Activated B cell treated with CpG ODN at 0.5 μM for 24 hours (primary cell): ENCODE measurements at places on chromosomes 1 and 21. TPM values are rescaled to one million over a fixed set of nuclear protein-coding genes. Genes with fewer than 3 reads are reported as not detected.

DNA sequence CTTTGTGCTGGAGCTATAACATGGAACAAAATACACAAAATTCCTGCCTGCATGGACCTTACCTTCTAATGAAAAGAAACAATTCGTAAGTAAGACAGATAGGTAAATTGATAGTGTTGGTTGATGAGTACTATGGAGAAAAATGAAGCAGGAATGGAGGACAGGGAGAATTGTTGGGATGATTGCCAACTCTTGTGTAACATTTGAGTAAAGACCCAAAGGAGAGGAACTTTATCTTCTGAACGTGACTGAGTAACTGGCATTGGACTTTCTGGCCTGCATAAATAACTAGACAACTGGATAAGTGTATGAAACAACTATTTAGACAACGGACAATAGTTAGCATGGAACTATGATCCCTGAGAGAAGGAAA lies 6.8 kb upstream of the EFCAB14 start:
- no peaks in the 10 kb centered on the region for H3K4me1 ChIP-seq
- no peak overlapping the region for H3K4me3 ChIP-seq
- peaks cover 36% of the 10 kb centered on the region for H3K27me3 ChIP-seq
- no peak for DNase-seq
- no peaks in the 10 kb centered on the region for H3K36me3 ChIP-seq
- H3K27ac ChIP-seq = no peak overlapping the region

GRCh38 chr1:55868026-55868425 lies 652.9 kb upstream of the USP24 start:
- H3K4me3 ChIP-seq = no peak overlapping the region
- H3K27ac ChIP-seq = no peak overlapping the region
- no peak for DNase-seq
- peaks cover 4% of the 10 kb centered on the region for H3K27me3 ChIP-seq

DNA sequence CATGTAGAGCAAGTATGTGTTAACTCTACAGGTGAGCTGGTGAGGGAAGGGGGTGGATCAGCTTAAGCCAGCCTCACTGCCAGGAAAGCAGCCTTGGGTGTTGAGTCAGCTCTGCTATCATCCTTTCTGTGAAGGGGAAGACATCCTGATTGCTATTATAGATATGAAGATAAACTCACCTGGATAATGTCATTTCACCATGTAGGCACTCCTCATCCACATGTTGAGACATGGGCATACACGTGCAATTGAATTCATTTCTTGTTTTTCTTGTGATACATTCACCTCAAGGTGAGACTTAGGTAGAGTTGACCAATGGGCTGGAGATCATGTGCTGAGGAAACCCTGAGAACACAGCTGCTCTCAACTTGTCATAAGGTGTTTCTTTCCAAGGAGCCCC lies 136.9 kb downstream of the CACNA1E start:
- no peaks in the 10 kb centered on the region for H3K4me1 ChIP-seq
- no peaks in the 10 kb centered on the region for H3K36me3 ChIP-seq

- no peaks in the 10 kb centered on the region for H3K4me1 ChIP-seq
- no peaks in the 10 kb centered on the region for H3K27me3 ChIP-seq
- no peak for DNase-seq
- no peak overlapping the region for H3K4me3 ChIP-seq
- H3K36me3 ChIP-seq = peaks cover 96% of the 10 kb centered on the region
Observed at GRCh38 chr1:43430831-43431230, 22.9 kb downstream of the HYI start.

TCHH gene
- not detected in 2 replicates for total RNA-seq

GUCA2A gene
- total RNA-seq = not detected in 2 replicates

DNA sequence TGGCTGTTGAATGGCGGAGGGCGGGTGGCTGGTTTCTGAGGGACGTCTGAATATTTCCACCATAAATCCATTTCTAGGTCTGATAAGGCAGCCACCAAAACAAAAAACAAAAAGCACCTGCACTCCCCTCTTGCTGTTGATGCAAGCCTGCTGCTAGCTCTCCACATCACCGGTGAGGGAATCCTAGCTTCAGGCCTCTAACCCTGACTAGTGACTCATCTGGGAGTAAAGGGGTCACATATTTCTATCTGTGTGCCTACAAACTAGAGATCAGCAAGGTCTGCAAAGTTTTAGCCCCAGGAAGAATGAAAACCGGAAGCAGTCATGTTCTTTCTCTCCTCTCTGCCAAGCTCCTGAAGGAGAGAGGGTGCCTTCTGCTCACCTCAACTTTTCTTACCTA lies 10.3 kb upstream of the ERMAP start:
- no peak overlapping the region for H3K27ac ChIP-seq
- no peak overlapping the region for H3K4me3 ChIP-seq
- no peaks in the 10 kb centered on the region for H3K27me3 ChIP-seq
- no peak for DNase-seq
- peaks cover 46% of the 10 kb centered on the region for H3K36me3 ChIP-seq

MAEL gene
- total RNA-seq = not detected in 2 replicates

- H3K4me1 ChIP-seq = no peaks in the 10 kb centered on the region
- no peaks in the 10 kb centered on the region for H3K36me3 ChIP-seq
- no peak overlapping the region for H3K4me3 ChIP-seq
- no peaks in the 10 kb centered on the region for H3K27me3 ChIP-seq
- no peak overlapping the region for H3K27ac ChIP-seq
- DNase-seq = no peak
Observed at GRCh38 chr1:218365226-218365999, 20.3 kb downstream of the TGFB2 start.

DR1 gene
- total RNA-seq = 62.3 and 62.9 TPM in 2 replicates

KRTAP10-11 gene
- total RNA-seq = not detected in 2 replicates

DNA sequence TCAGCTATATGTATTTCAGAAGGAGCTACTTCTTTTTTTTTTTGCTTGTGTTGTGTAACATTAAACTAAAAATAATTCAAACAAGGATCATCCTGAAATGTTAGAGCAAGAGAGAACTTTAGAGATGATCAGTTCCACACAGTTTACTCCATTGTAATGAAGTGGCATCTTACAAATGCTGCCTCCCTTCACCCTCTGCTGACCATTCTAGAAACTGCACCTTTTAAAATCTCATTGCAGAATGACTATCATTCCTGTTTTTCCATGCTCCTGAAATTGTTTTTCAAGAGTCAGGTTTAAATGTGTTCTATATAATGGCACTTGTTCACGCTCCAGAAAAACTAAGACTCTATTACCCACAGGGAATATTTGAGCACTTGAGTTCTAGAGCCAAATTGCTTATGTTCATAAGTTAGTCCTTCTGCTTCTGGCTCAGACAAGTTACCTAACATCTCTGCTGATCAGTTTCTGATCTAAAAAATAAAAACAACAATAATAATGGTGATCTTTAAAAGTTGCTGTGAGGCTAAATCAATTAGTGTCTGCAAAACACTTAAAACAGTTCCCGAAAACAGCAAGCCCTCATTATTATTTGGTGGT lies 21.5 kb upstream of the SLC44A5 start:
- no peak for DNase-seq
- peaks cover 9% of the 10 kb centered on the region for H3K27me3 ChIP-seq
- H3K4me3 ChIP-seq = no peak overlapping the region
- no peaks in the 10 kb centered on the region for H3K4me1 ChIP-seq
- H3K27ac ChIP-seq = no peak overlapping the region

DNA sequence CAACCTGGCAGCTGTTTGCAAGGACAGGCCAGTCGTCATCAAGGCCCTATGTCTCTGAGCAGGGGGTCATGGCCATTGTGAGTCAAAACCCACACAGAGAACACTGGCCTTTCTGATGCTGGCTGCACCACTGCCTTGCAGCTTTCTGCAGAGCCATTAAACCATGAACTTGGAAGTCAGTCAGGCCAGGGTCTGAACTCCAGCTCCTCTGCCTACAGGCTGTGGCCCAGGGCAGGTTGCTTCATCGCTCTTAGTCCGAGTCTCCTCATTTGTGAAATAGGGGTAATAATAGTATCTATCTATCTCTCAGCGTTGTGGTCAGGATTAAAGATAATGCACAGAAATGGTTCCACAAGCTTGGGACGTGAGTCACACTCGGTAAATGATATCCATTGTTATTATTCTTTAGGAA lies 35.8 kb upstream of the HIVEP3 start:
- DNase-seq = no peak
- no peak overlapping the region for H3K4me3 ChIP-seq
- no peaks in the 10 kb centered on the region for H3K4me1 ChIP-seq
- H3K27ac ChIP-seq = no peak overlapping the region

DNA sequence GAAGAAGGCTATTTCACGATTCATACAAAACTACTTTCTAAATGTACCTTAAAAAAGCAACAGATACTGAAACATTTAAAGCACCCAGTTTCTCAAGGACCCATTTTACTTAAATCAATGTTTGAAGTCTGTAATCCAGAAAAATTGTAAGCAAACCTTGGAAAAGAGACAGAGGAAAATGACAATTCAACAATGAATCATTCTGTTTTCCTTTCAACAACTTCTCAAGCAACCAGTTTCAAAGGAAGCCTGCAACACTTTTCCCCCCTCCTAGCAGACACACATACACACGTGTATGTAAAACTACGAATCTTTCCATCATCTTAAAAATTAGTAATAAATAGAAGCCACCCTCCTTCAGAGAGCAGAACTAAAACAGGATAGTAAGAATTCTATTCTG lies 1.2 kb downstream of the RERE start:
- peaks cover 44% of the 10 kb centered on the region for H3K4me1 ChIP-seq
- no peaks in the 10 kb centered on the region for H3K27me3 ChIP-seq
- H3K27ac ChIP-seq = peak overlapping the region; percentile 96
- peak overlapping the region; percentile 94 for H3K4me3 ChIP-seq
- H3K36me3 ChIP-seq = peaks cover 9% of the 10 kb centered on the region

TRIM46 gene
- 1.2 and 1.9 TPM in 2 replicates for total RNA-seq

GNG12 gene
- total RNA-seq = not detected in 2 replicates

CHI3L1 gene
- total RNA-seq = 0.38 TPM in 1 of 2 replicates, not detected in the other

DNA sequence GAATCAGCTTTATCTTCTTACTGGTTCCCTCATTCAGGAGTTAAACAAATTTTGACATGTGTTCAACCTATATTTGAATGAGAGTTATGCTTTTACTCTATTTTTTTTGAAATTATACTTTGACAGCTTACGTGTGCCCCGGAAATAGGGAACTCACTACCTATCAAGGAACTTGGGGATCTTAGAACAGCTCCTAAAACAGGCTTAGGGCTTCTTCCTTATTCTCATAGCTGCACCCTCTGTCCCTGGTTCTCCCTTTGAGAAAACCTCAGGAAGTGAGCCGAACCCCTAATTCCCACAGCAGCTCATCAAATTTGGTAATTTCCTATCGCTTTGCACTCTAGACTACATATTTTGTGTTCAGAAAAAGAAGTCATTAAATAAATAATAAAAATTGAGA lies 81.2 kb upstream of the RUNX3 start:
- H3K27me3 ChIP-seq = no peaks in the 10 kb centered on the region
- no peak for DNase-seq
- H3K36me3 ChIP-seq = no peaks in the 10 kb centered on the region
- H3K4me1 ChIP-seq = peaks cover 2% of the 10 kb centered on the region
- no peak overlapping the region for H3K4me3 ChIP-seq
- no peak overlapping the region for H3K27ac ChIP-seq

CD1B gene
- not detected in 2 replicates for total RNA-seq

DNA sequence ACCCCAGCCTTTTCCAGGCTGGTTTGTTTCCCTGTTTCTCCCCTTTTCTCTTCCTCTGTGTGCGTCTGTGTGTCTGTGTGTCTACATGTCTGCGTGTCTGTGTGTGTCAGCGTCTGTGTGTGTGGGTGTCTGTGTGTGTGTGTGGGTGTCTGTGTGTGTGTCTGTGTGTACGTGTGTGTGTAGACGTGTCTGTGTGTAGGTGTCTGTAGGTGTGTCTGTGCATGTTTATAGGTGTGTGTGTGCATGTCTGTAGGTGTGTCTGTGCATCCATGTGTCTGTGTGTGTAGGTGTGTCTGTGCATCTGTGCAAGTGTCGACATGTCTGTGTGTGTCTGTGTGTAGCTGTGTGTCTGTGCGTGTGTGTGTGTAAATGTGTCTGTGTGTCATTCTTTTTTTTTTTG lies 3.3 kb downstream of the TTLL10 start:
- H3K27ac ChIP-seq = no peak overlapping the region
- no peak overlapping the region for H3K4me3 ChIP-seq
- peaks cover 29% of the 10 kb centered on the region for H3K4me1 ChIP-seq
- peaks cover 18% of the 10 kb centered on the region for H3K27me3 ChIP-seq
- no peaks in the 10 kb centered on the region for H3K36me3 ChIP-seq
- DNase-seq = no peak

GRCh38 chr1:161159087-161159912 lies at the start of gene USP21:
Gene USP21 (plus strand): TSS chr1:161159500. CDS start chr1:161160641, 1,141 bp downstream.
- H3K27me3 ChIP-seq = no peaks in the 10 kb centered on the region
- peak within 1 kb of the TSS; percentile 93 for H3K4me3 ChIP-seq
- peaks cover 48% of the 10 kb centered on the region for H3K4me1 ChIP-seq
- DNase-seq = peak; percentile 93
- peak within 1 kb of the TSS; percentile 91 for H3K27ac ChIP-seq

DNA sequence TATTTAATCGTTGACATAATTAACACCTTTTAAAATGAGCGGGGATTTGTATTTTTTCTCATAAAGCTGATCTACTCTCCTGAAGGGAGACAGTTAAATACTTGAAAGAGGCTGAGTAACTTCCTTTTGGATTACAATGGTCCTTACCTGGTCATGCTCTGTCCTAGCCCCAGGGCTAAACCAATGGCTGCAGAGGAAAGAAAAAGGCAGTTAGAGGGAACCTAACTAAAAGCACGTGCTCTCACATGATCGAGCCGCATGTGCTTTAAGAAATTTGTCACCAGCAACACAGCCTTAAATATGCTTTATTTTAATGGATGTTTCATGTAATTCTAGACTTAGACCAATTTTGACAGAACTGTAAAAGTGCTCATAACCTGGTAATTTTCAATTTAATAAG lies 132.7 kb downstream of the GPATCH2 start:
- peaks cover 7% of the 10 kb centered on the region for H3K4me1 ChIP-seq
- H3K27ac ChIP-seq = no peak overlapping the region
- H3K4me3 ChIP-seq = no peak overlapping the region
- no peak for DNase-seq

DNA sequence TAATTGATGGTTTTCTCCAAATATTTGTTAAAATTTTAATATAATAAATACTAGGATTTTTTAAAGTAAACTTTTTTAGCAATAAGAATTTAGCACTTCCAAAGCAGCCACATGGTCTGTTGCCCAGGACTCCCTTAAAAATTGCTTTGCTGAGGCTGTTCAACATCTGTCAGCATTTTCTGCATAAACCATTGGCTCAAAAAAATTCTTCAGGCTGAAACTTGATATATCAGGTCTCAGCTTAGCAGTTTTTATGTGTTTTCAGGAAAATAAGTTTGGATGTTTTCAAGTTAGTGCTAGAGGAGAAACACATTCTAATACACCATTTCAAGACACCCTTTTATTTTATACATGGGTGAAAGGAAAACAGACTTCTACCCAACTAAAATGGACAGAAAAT lies 69.1 kb upstream of the C1orf105 start:
- no peaks in the 10 kb centered on the region for H3K27me3 ChIP-seq
- no peak for DNase-seq

CHD1L gene
- total RNA-seq = 47.3 and 55.7 TPM in 2 replicates

DNA sequence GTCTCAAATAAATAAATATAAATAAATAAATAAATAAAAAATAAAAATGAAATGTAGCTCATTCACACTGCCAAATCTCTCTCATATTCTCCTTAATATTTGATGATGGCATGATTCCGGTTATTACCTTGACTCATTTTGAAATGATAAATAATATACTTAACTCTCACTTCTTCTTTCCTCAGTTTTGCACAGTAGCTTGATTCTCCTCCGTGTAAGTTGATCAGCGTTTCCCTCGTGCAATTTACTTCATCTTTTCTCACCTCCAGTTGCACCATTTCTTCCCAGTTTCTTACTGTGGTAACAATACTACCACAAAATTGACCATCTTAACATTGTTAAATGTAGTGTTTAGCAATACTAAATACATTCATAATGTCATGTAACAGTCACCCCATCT lies 111.6 kb downstream of the RIPK4 start:
- peaks cover 15% of the 10 kb centered on the region for H3K27me3 ChIP-seq
- no peak overlapping the region for H3K27ac ChIP-seq
- no peaks in the 10 kb centered on the region for H3K4me1 ChIP-seq

- no peaks in the 10 kb centered on the region for H3K36me3 ChIP-seq
- no peak overlapping the region for H3K27ac ChIP-seq
- no peaks in the 10 kb centered on the region for H3K4me1 ChIP-seq
- no peak overlapping the region for H3K4me3 ChIP-seq
Observed at GRCh38 chr21:26443867-26444266, 129.2 kb downstream of the CYYR1 start.

SFT2D2 gene
- total RNA-seq = 62.7 and 63.4 TPM in 2 replicates
